Liver (tissue), 10 donors: ENCODE measurements at places on chromosomes 12 and 14.

- H3K27ac ChIP-seq, result no peak overlapping the region
- no peak for DNase-seq
- no peak overlapping the region for H3K4me3 ChIP-seq
- no peaks in the 10 kb centered on the region for H3K27me3 ChIP-seq
- no peaks in the 10 kb centered on the region for H3K36me3 ChIP-seq
Measured at GRCh38 chr14:76163668-76164363, 12.1 kb downstream of the GPATCH2L start.

- H3K4me1 ChIP-seq, result no peaks in the 10 kb centered on the region
- no peak overlapping the region for H3K27ac ChIP-seq
- H3K36me3 ChIP-seq, result no peaks in the 10 kb centered on the region
- no peaks in the 10 kb centered on the region for H3K27me3 ChIP-seq
- no peak overlapping the region for H3K4me3 ChIP-seq
- DNase-seq, result no peak
Measured at GRCh38 chr12:107590814-107591375, 94.7 kb upstream of the PWP1 start.

- H3K4me3 ChIP-seq, result no peak overlapping the region
- H3K4me1 ChIP-seq, result peaks cover 9% of the 10 kb centered on the region
- peak overlapping the region; percentile 85 for H3K27ac ChIP-seq
- H3K36me3 ChIP-seq, result no peaks in the 10 kb centered on the region
- no peak for DNase-seq
- no peaks in the 10 kb centered on the region for H3K27me3 ChIP-seq
Measured at GRCh38 chr12:12442548-12443071, 85.7 kb downstream of the BORCS5 start.

GRCh38 chr12:84463741-84464495 is 448.7 kb downstream of the SLC6A15 start:
- H3K27me3 ChIP-seq, result no peaks in the 10 kb centered on the region
- no peak overlapping the region for H3K4me3 ChIP-seq
- no peak for DNase-seq
- H3K36me3 ChIP-seq, result no peaks in the 10 kb centered on the region
- H3K4me1 ChIP-seq, result no peaks in the 10 kb centered on the region

DNA sequence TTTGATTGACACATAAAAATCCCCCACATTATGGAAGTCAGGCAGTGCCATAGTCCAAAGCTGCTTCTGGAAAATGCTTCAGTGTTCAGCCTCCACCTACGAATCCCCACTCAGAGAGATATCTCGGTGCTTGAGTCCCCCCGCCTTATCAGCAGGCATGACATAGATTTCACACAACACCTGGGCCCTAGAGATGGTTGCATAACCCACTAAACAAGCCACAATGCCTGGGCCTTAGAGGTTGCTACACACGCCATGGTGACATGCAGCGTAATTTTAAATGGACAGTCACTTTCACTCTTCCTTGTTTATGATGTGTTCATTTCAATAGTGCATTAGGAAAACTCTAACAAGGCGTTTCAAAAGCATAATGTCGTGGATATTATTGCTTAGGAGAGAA is 38.0 kb downstream of the CCDC60 start:
- H3K27me3 ChIP-seq, result no peaks in the 10 kb centered on the region
- H3K4me1 ChIP-seq, result no peaks in the 10 kb centered on the region
- H3K27ac ChIP-seq, result no peak overlapping the region
- H3K36me3 ChIP-seq, result no peaks in the 10 kb centered on the region

DNA sequence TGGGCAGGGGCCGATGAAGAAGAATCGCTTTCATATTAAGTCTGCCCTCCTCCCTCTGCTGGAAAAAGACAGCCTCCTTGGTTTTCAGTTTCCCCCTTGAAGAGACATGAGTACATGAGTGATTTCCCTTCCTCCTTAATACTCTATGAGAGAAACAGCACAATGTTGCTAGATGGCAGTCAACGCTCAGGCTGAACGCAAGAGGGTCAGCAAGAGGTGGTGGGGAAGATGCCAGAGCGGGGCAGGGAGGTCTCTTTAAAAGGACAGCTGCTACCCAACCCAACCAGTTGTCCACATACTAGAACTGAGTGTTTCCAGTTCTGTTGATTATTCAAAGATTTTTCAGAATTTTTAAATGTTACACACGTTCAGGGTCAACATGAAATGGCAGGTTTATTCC is 22.8 kb downstream of the CRACR2A start:
- H3K36me3 ChIP-seq, result no peaks in the 10 kb centered on the region
- H3K27me3 ChIP-seq, result no peaks in the 10 kb centered on the region
- H3K4me1 ChIP-seq, result no peaks in the 10 kb centered on the region
- H3K27ac ChIP-seq, result no peak overlapping the region
- DNase-seq, result no peak
